ENCODE measurements at places on chromosomes 1 and 21.

GRCh38 chr1:158145173-158145719, 35.4 kb upstream of the CD1D start:
- peak; percentile 94 for DNase-seq

- peak; percentile 4 for DNase-seq
Observed at GRCh38 chr1:171909711-171910110, 68.4 kb downstream of the DNM3 start.

GRCh38 chr1:23103001-23103889, 65.4 kb downstream of the LUZP1 start:
- DNase-seq = peak; percentile 60

DNA sequence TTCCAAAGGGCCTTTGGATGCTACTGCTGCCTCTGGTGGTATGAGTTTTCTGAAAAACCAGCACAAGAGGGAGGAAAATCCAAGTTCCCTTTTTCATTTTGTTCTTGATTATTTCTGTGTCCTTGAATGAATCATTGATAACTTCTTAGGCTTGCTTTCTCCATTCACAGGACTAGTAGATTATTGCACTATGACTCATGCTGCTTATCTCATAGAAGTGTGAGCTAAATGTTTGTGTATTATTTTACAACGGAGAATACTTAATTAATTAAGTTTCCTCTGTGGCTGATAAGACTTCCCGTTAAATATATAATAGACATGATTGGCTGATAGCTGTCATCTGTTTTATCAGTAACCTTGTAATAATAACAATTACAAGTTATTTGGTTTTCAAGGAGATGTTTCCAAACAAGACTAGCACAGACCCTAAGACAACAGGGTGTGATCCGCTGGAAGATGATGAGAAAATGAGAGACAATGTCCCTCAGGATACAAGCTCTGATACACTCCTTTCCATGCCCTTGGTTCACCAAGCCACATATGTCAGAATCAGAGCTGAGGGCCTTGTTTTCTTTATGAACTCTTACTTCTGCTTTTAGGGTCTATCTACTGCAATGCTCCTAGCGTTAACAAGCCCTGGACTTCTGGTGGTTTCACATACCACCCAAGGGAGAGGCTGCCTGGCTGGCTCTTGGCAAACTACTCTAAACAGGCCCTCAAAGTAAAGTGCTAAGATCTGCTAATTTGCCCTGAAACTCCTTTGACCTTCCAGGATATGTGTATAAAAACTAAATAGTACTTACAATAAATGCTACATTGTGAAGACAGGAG, 1078.3 kb downstream of the TTLL7 start:
- no peak for DNase-seq

GRCh38 chr1:168719306-168720111, 9.5 kb downstream of the DPT start:
- DNase-seq = no peak

- peak; percentile 82 for DNase-seq
Observed at GRCh38 chr1:118960026-118960561, 28.0 kb downstream of the TBX15 start.

- no peak for DNase-seq
Observed at GRCh38 chr1:245056913-245057312, 97.9 kb upstream of the KIF26B start.

GRCh38 chr1:36605942-36606640, 123.4 kb upstream of the CSF3R start:
- DNase-seq = no peak

GRCh38 chr1:212514056-212514614, 81.4 kb downstream of the NENF start:
- peak; percentile 72 for DNase-seq

DNA sequence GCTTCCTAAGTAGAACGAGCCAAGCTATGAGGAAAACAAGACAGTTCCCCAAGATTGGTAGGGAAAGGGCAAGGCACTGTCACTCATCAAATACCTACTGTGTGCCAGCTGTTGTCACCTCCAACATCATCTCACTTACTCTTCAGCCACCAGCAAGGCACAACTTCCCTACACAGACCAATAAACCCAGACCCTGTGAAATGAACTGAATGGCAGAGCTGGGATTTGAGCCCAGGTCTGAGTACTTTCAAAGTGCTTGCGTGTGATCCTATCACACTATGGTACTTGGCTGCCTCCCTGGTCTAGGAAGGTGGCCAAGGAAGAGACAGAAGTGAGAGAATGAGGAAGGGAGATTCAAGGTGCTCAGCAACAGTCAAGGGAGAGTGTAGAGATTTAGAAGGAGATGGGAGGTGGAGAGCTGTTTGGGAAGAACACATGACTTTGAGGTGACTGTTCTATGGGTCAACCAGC, 16.7 kb upstream of the TRIM63 start:
- DNase-seq = no peak

GRCh38 chr1:16644193-16644481, 22.6 kb downstream of the RNU1-3 start:
- DNase-seq = no peak

DNA sequence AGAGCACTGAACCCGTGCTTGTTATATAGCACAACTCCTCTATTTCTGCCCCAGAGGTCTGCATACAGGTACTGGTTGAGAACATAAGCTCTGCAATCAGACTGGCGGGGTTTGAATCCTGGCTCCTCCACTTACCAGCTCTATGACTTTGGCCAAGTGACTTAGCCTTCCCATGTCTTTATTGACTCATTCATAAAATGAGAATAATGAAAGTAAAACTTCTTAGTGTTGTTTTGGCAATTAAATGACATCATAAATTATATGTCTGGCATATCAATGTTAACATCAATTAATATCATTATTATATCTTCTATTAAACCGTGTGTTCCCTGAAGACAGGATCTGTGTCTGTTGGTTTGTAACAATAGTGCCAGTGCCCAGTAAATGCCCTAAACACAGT, 4.3 kb downstream of the INKA2 start:
- no peak for DNase-seq

DNA sequence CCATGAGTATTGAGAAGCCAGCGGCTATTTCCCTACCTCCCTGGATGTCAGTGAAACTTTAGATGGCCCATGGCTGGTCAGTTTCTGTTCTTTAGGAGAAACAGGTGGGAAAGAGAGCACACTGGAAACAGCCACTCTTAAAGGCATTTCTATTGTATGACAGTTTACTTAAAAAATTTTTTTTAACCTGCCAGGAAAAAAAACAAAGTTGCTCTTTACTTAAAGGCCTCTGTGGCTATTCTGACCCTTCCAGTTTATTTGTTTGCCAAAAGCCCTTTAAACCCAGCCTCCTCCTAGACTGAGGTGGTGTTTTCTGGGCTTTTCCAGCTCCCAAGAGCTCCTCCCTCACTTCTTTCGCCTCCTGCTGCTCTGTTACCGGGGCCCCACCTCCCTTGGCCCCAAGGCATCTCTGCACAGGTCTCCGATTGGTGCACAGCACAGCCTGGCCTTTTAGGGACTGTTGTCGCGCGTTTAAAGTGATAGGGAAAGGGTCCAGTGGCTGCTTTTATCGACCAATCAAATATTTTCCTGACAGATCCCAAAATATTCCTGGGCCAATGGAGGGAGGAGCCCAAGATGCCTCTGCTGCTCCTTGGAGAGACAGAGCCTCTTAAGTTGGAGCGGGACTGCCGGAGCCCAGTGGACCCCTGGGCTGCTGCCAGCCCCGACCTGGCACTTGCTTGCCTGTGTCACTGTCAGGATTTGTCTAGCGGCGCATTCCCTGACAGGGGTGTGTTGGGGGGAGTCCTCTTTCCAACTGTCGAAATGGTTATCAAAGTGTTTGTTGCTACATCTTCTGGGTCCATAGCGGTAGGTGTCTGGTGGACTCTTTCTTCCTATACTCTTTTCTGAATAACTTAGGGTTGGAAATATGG, at the start of gene SH3BGR:
SH3BGR (plus strand) TSS at position 639 of the 875 bp plus-strand sequence; CDS start at position 766, 127 bp downstream.
- no peak for DNase-seq

DNA sequence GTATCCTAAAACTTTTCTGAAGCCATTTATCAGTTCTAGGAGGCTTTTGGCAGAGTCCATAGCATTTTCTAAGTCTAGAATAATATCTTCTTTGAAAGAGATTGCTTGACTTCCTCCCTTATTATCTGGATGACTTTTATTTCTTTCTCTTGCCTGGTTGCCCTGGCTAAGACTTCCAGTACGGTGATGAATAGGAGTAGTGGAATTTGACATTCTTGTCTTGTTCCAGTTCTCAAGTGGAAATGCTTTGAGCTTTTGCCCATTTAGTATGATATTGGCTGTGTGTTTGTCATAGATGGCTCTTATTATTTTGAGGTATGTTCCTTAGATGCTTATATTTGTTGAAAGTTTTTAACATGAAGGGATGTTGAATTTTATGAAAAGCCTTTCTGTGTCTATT, 1647.9 kb downstream of the PLA2G4A start:
- DNase-seq = no peak

DNA sequence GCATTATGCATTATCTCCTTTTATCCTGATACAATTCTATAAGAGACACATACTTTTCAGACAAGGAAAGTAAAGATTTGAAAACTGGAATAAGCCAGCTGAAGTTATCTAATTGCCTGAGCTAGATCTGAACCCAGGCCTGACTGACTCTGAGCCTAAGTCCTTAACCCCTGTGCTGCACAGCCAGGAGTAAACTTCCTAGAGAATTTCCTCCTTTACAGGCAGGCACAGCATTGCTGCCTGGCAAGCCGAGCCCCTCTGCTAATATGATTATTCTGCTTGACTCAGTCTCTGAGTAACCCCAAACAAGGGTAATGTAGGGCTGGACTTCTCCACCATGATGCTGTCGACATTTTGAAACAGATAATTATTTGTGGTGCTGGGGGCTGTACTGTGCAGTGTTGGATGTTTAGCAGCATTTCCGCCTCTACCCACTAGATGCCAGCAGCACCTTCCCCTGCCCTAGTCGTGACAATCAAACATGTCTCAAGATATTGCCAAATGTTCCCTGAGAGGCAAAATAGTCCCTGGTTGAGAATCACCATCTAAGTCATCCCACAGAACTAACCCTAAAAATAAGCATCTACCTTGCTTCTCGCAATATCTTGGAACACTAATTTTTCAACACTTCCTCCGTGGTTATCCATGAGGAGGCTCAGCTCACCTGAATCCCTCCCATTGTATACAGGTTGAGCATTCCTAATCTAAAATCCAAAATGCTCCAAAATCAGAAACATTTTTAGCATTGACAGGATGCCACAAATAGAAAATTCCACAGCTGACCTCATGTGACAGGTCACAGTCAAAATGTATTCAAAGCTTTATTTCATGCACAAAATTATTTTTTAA, 18.5 kb downstream of the CAMK1G start:
- peak; percentile 48 for DNase-seq

DNA sequence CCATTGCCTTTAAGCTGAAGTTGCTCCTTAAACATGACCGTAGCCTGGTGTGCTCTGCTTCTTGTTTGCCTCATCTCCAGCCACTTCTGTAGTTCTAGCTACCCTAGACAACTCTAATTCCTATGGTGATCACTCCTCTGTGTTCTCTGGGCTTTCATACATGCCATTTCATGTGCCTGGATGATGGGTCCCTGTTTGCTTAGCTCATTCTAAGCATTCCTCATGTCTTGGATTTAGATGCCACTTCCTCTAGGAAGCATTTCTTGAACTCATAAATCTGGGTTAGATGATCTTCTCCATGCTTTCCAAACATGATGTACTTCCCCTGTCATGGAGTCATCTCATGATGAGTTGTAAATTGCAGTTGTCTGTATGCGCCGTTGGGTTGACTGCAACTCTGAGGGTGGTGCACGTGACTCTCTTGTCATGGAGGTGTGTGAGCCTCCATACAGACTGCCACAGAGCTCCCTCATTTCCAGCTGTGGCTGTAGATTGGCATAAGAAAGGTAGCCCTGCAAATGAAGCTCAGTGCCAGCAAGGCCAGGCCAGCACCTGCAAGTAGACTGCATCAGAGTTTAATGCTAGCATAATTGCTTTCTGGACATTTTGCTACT, 77.2 kb downstream of the LAMC1 start:
- peak; percentile 63 for DNase-seq

- DNase-seq = no peak
Observed at GRCh38 chr1:192067360-192067759, 90.9 kb upstream of the RGS18 start.

- no peak for DNase-seq
Observed at GRCh38 chr21:19343711-19344110, 940.1 kb upstream of the TMPRSS15 start.

- DNase-seq = no peak
Observed at GRCh38 chr21:45823100-45823681, 158.4 kb upstream of the COL6A1 start.

DNA sequence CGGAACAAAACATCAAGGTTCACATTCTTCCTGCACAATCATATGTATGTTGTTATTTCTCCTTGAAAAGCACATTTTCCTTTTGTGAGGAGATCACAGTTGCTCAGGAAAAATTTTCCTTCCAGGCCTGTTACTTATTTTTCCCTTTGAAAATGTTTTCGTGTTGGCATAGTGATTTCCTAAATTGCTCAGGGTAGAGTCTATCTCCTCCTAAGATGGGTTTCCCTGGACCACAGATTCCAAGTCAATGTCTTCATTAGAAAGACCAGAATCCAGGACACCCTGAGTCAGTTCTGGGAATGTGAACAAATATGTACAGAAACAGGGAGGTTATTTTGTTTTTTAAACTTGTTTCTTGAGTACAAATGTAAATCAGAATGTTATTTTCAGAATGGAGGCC, 94.3 kb upstream of the C1orf105 start:
- peak; percentile 32 for DNase-seq

GRCh38 chr1:162023547-162024501, at the start of gene OLFML2B:
TSS of gene OLFML2B (minus strand) at chr1:162023869. CDS start at chr1:162023430, 439 bp downstream.
- DNase-seq = peak; percentile 90

DNA sequence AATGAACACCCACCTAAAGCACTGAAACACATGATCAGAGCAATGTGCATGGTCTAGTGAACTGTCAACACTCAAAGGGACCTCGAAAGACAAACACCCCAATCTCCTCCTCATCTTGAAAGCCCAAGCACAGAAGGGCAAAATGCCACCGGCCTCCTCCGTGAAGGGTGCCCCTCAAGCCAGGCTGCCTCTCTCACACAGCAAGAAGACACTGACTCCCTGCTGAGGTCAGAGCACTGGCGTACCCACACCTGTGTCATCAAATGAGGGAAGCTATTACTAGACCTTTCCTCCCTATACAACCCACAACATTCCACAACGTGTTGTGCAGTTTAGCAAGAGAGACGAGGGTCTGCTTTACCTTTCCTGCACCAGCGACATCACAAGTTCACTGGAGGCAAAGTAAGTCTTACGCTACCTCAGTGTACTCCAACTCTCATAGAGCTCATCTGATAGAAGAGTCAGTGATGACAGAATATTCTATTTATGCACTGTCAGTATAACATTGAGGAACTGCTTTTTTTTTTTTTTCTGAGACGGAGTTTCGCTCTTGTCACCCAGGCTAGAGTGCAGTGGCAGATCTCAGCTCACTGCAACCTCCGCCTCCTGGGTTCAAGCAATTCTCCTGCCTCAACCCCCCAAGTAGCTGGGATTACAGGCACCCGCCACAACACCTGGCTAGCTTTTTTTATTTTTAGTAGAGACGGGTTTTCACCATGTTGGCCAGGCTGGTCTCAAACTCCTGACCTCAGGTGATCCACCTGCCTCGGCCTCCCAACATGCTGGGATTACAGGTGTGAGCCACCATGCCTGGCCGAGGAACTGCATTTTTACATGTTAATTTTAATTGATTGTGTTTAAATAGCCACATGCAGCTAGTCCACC, 3.3 kb downstream of the SH3BP5L start:
- no peak for DNase-seq

Data from EH (cell line).